ENCODE measurements at places on chromosomes 1 and 21.

DNA sequence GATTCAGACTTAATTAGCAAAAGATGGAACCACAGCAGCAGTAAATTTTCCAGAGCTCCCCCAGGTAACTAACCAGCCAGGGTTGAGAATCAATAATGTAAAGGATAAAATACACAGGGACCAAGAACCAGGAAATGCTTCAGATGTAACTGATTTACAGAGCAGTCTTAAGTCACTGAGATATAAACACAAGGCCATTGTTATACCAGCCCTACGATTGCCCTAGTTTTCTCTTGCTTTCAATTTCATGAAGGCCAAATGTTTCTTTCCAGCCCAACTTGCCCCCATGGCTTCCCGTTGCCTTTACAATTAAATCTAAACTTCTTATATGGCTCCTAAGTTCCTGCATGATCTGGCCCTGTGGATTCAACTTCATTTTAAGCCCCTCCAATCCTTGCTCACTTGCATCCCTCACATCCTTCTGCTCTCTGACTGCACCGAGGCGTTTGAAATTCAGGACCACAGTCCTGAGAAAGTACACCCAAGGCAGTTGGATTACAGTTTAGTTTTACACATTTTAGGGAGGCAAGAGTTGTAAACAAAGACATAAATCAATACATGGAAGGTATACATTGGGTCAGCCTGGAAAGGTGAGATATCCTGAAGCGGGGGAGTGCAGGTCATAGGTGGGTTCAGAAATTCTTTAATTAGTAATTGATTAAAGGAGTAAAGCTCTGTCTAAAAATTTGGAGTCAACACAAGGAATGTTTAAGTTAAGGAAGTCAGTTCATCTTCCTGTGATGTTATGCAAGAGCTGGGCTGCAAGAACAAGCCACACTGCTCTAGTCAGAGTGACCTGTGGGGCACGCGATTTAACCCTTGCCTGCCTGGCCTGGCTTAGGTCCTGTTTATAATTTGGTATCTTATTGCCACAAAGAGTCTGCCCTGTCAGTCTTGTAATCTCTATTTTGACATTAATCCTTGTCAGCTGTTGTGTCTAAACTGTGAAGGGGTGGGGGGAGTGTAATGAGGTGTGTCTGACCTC lies 69.9 kb upstream of the COG2 start:
- no peak for DNase-seq

DNA sequence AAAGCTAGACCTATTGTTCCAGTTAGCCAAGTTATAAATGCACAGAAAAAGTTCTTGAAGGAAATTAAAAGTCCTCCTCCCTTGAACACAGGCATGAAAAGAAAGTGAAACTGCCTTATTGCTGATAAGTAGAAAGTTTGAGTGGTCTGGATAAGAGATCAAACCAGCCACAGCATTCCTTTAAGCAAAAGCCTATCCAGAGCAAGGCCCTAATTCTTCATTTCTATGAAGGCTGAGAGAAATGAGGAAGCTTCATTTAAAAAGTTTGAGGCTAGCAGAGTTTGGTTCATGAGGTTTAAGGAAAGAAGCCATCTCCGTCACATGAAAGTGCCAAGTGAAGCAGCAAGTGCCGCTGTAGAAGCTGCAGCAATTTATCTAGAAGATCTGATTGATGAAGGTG lies 2.7 kb upstream of the SSX2IP start:
- no peak for DNase-seq

- no peak for DNase-seq
Measured at GRCh38 chr1:238052496-238053266, 162.0 kb upstream of the ZP4 start.

DNA sequence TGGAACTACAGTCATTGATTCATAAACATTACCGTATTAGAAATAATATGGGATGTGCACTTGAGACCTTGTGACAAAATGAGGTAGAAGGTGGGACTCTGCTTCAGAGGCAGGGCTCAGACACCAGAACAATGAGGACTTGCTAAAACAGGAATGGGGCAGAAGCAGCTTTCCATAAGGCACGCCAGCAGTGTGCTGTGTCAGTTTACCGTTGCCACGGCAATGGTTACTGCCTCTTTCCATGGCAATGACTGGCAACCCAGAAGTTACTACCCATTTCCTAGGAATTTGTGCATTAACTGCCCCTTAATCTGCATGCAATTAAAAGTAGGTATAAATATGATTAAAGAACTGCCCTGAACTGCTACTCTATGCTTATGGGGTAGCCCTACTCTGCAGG lies 169.0 kb downstream of the CHRM3 start:
- no peak for DNase-seq

- no peak for DNase-seq
Measured at GRCh38 chr1:54497338-54497737, 50.7 kb upstream of the ACOT11 start.

GRCh38 chr21:31264574-31264973 lies 79.5 kb downstream of the TIAM1 start:
- DNase-seq, result no peak

DNA sequence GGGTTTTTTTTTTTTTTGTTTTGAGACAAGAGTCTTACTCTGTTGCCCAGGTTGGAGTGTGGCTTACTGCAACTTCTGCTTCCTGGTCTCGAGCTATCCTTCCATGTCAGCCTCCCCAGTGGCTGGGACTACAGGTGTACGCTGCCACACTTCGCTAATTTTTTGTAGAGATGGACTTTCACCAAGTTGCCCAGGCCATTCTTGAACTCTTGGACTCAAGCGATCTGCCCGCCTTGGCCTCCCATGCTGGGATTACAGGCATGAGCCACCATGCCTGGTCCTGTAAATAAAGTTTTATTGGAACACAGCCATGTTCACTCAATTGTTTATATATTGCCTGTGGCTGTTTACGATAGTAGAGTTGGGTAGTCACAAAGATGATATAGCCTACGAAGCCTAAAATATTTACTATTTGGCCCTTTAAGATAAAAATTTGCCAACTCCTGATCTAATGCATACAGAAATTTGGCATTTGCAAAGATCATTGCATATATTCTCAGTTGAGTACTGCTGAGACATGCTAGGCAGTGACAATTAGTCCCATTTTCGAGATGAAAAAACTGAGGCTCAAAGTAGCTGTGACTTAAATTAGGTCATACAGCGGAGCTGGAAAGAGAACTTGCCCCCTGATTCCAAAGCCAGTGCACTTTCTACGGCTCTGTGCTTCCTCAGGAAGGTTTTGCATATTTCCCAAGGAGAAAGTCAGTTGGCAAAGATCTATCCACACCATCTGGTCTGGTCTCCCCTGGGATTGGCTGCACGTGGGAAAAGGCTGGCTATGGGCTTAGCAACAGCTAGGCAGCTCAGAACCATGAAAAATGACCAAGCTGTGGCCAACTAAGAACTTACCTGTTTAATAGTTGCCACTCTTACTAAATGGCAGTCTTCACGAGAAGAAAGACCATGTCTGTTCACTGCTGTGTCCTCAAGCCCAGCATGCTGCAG lies 19.4 kb downstream of the MECR start:
- no peak for DNase-seq

- DNase-seq, result no peak
Measured at GRCh38 chr21:46323227-46323709, 402 bp downstream of the C21orf58 start.

GRCh38 chr21:36959020-36959835 lies 7.2 kb downstream of the HLCS start:
- DNase-seq, result no peak

GRCh38 chr1:201565024-201565730 lies 26.2 kb downstream of the NAV1 start:
- DNase-seq, result no peak

- no peak for DNase-seq
Measured at GRCh38 chr21:42566524-42567213, 53.0 kb downstream of the SLC37A1 start.

GRCh38 chr1:159900755-159901360 lies 893 bp upstream of the CFAP45 start:
- DNase-seq, result no peak

DNA sequence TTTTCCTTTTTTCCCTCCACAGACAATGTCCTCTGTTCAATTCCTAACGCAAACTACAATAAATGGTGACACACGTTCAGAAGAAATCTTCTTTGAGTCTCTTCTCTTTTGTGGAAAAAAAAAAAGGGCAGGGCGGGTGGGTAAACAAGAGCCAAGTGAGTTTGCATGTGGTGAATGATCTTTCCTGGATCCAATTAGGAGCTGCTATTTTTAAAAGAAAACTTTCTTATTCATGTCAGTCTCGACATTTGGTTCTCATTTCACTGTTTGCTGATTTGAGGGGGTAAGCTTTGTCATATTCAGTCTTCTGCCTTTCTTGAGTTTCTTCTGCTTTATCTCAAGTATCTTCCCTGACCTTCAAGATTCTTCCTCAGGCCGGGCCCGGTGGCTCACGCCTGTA lies 29.2 kb upstream of the KIF1B start:
- no peak for DNase-seq

- DNase-seq, result no peak
Measured at GRCh38 chr1:78045563-78045925, 222 bp upstream of the GIPC2 start.

GRCh38 chr1:37137014-37137413 lies 102.7 kb upstream of the GRIK3 start:
- DNase-seq, result no peak

GRCh38 chr1:20282533-20282932 lies 8.1 kb upstream of the VWA5B1 start:
- DNase-seq, result no peak

DNA sequence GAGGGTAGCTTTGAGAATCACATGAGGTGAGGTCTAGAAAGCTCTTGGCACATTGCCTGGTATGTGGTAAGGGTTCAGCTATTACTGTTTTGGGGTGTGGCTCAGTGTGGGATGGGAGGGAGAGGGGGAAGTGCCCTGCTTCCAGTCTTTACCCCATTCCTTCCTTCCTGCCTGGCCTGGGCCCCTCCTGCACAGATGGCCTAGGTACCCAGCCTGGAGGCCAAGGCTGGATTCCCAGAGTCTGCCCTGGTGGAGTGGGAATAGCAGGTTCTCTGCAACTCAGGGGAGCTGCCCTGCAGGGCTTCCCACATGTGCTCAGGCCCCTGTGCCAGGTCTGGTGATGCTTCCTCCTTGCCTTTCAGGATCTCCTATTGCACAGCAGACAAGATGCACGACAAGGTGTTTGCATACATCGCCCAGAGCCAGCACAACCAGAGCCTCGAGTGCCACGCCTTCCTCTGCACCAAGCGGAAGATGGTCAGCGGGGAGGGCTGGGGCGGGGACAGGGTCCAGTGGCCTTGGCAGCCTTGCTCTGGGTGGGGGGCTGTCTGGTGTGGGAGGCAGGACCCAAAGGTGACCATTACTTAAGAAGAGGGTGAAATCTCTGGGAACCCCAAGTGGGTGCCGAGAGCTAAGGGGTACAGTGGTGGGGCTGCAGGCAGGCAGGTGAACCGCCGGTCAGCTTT lies 13.5 kb downstream of the LDLRAP1 start:
- no peak for DNase-seq

DNA sequence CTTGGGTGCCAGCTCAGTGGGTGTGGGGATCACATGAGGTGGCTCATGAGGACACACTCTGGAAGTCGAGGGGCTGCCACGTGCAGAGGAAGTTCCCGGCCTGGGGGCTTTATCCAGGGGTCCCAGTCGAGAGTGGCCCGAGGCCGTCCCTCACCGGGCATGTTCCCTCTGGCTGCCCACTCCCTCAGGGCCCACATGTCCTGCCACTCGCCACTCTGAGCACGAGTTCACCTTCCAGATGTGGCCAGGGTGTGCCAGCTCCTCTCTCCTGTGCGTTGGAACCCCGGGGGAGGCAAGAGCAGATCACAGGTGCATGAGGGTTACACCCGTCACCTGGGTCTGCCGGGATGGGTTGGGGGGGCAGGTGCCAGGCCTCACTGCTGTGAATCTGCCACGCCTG lies 14.6 kb downstream of the TMEM201 start:
- DNase-seq, result no peak

- no peak for DNase-seq
Measured at GRCh38 chr1:26542771-26543451, 13.3 kb downstream of the RPS6KA1 start.

GRCh38 chr1:114025609-114026401 lies 46.5 kb downstream of the OLFML3 start:
- no peak for DNase-seq

DNA sequence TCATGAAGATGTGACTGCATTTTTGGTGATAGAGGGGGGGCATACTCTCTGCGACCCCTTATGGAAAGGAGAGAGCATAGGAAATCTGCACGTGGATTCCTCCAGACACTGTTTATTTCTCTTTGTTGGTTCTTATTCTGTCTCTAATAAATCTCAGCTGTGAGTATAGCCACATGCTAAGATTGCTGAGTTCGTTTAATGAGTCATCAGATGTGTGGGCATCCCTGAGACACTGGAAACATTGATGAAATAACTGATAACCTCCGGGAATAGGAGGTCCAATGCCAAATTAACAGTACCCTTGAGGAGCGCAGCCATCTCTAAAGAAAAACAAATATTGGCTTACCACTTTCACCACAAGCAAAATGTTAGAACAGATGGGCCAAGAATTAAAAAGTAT lies 880.2 kb upstream of the NEGR1 start:
- DNase-seq, result no peak

DNA sequence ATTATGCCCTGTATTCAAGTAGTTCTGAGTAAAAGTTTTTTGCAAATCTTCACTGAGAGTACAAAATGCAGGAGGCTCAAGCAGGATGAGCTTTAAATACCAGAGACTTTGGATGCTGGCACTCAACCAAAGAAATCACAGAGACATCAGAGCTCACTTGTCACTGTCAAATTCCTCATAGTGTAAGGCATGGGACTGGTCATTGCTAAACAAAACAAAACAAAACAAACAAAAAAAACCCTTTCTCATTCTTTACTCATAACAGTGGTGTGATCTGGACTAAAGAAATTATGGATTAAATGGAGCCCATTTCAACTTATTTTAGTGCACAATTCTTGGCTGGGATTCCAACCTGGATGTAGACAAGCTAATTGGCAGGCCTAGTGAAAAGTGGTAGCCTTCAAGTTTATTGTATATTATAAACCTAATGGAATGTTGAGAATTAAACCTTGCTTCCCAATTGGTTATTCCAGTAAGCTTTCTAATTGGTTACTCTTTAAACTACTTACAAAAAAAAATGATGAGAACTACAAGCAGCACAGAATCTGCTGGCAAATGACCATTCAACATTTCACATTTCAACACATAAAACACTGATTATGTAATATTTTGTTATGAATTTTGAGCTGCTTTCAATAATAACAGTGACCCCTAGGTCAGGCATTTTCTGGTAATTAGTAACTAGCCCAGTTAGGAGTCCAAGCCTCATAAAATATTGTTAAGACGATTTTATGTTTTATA lies 30.6 kb upstream of the NEK7 start:
- no peak for DNase-seq

- DNase-seq, result no peak
Measured at GRCh38 chr1:171084091-171084490, 6.6 kb upstream of the FMO3 start.

GRCh38 chr1:14217384-14217783 lies 381.1 kb upstream of the KAZN start:
- DNase-seq, result no peak

GRCh38 chr1:22001409-22001808 lies at the start of gene CELA3A:
Gene CELA3A, plus strand, starts transcription at chr1:22001657. Its CDS starts 18 bp downstream, at chr1:22001675.
- no peak for DNase-seq

DNA sequence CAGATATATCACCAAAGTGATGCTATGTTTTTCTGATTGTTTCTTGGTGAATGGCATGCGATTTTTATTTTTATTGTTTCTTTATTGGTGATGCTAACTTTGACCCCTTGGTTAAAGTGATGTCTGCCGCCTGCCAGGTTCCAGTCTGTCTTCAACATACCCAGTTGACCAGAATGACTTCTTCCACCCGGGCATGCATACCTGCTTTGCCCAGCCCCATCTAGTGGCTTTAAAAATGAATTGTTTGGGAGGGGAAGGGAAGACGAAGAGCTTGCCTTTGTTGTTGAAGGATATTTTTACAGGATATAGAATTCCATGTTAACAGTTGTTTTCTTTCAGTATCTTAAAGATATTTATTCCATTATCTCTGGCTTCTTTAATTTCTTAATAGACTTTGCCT lies 65.1 kb downstream of the ATG4C start:
- DNase-seq, result no peak
